ENCODE measurements at places on chromosomes 12 and 14.

GRCh38 chr12:96422192-96422591, 22.0 kb upstream of the CDK17 start:
- DNase-seq: no peak

- no peak for DNase-seq
Measured at GRCh38 chr12:21776175-21776574, 1.7 kb upstream of the KCNJ8 start.

DNA sequence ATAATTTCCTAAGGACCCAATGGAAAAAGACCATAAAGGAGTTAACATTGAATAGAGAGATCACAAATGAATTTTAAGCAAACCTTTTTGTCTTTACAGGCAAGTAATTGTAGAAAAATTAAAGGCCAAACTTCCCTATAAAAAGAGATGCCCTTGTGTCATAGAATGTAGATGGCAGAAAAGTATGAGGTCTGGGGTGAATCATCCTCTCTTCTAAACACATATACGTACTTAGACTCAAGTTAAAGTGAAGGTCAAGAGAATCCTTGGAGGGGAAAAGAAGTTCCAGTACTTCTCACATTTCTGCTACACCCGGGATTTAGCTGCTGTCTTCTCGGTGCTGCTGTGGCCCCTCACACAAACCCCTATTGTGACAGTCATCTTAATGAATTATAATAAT, 116.2 kb upstream of the ARID2 start:
- DNase-seq: no peak

GRCh38 chr14:95577067-95577800, 42.4 kb downstream of the GLRX5 start:
- no peak for DNase-seq

GRCh38 chr14:103296987-103297386, 37.0 kb upstream of the EIF5 start:
- DNase-seq: no peak

DNA sequence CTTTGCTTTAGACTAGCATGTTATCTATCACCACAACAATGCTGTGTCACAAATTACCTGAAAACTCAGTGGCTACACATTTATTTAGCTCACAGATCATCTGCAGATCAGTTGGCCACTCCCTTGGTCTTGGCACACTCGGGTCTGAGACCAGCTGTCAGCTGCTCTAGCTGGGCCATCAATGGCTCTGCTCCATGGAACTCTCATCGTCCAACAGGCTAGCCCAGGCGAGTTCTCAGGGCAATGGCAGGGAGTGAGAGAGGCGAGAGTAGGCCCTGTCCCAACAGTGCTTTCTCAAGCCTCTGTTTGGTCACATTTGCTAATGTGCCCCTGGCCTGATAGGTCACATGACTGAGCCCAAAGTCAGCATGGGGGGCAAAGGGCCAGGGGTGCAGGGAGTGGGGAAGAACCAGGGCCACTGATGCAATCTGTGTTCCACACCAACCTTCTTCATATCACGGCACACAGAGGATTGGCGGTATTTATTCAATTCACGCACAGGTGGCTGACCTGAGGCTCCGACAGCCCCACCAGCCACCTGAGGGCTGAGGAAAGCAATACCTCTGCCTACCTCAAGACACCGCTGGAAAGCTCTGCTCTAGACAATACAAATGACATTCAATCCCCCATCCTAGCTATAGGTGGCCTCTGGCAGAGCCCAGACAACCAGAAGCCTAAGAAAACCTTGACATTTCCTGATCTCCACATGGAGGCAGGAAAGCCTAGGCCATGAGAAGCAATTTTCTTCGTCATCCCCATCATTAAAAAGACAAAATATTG, 82.5 kb downstream of the NT5DC3 start:
- no peak for DNase-seq

GRCh38 chr12:110762891-110763290, 20.2 kb upstream of the PPP1CC start:
- DNase-seq: no peak

GRCh38 chr12:54009171-54010052, 627 bp downstream of the HOXC8 start:
- DNase-seq: no peak

DNA sequence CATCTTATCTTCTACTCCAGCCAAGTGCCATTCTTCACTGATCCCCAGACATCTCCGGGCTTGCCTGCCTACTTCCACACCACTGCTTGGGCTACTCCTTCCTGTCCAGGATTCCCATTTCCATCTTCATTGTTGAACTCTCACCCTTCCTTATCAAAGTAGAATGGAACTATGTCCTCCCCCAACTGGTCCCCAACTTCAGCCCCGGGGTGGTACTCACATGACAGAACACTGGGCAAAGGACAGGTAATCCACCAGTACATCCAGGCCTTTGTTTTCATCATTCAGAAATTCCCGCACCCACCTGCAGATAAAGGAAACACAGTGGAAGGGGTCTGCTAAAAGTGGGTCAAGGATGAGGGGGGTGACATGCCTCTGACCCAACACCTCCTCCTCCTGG, 38.4 kb downstream of the PRPF40B start:
- DNase-seq: no peak

- no peak for DNase-seq
Measured at GRCh38 chr14:33904609-33905008, 46.3 kb downstream of the EGLN3 start.

DNA sequence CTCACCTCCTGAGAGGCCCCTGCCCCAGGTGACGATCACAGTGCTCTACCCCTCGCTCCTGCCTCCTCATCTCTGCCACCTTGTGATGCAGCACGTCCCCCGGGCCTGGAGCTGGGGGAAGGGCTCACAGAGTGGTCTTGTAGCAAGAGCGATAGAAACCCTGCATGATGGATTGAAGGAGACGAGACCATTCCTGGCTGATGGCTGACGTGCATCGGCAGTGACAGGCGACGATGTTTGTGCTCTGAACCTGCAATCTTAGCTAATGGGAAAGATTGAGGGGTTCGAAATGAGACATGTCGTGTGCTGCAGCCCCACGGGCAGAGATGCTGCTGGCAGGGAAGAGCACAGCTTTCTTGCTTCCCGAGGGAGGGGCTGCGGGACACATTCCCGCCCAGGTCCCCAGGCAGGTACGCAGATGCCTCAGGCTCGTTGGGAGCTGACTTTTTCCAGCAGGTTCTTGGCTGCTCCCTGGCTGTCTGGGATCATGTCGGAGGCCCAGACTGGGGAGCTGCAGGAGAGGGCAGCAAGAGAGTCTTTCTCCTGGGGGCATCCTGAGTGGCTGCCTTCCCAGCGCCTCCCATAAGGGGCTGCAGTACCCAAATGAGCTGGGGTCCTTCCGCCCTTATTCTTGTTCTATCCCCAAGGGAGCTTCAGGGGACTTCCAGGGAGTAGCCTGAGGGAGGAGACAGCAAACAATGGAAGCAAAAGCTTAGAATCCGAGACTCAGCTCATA, 38.7 kb upstream of the GPATCH2L start:
- no peak for DNase-seq

GRCh38 chr12:52920937-52921336, 16.1 kb upstream of the KRT8 start:
- DNase-seq: peak; percentile 63

DNA sequence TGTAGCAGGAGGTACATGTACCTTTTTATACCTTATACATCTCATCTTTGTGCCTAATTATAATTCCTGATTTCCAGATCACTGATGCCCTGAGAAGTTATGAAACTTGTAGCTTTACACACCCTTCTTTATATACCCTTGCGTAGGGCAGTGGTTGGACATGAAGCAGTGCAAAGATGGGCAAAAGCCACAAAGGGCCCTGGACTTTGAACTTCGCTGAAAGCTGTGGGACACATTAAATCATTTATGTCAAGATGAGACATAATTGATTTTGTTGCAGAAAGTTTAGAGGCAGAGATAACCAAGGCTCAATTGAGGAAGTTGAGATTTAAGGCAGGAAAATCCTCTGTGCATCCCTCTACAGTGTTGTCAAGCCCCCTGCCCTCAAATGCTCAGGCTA, 170.0 kb downstream of the SLC2A13 start:
- DNase-seq: no peak

DNA sequence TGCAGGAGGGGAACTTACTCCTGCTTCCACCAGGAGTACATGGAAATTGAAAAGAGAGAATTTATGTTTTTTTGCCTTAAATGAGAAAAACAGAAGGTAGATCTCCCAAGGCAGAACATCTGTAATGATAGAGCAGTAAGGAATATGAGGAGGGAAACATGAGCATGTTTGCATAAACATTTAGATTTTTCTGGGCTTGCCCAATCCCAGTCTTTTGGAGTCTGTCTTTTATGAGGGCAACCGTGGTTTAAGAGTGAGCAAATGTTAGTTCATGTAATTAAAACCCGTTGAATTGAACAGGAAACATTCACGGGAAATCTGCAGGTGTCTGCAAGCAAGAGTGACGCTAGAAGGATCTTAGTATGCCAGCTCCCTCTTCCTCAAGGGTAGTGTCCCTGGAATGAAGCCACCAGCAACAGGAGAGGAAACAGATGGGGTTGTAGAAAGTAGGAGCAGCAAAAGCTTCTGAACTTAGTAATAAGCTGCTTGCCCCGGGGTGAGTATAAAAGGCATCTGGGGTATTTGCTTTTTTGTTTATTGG, 79.3 kb downstream of the ARF6 start:
- DNase-seq: peak; percentile 66

DNA sequence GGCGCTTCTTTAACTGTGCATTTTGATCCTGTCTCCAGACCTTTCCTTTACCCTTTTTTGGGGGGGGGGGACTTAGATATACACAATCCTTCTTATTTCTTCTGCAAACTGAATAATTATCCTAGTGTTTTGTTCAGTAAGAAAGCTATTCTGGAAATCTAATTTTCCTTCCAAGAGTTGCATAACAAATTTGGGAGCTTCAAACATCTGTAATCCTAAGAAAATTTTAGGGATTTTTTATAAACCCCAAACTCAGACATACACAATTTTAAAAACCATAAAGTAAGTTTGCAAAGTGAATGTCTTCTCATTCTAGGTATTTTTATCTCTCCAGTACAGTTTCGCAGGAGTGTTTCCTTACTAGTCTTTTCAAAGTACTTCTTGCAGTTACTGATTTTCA, 182.7 kb upstream of the E2F7 start:
- DNase-seq: no peak

DNA sequence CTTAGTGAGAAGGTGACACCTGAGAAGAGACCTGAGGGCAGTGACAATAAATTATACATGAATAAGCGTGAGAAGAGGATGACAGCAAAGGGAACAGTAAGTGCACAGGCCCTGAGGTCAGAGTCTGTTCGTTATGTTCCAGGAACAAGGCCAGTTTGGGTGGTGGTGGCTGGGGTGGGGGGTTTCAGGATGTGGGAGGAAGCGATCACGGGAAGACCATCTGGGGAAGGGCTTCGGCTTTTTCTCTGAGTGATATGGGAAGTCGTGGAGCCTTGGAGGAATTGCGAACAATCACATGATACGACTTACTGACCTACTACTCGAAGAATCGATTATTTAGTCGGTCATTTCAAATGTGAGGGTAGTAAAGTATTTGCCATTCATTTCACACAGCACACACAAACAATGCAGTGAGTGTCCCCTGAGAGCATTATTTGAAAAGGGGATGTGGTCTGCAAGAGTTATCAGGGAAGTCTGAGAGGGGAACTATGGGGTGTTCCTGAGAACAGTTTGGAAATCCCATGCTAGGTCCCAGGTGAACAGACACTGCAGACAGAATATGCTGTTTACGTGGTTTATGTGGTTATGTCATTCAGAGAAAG, 94.7 kb downstream of the SLC38A1 start:
- no peak for DNase-seq

DNA sequence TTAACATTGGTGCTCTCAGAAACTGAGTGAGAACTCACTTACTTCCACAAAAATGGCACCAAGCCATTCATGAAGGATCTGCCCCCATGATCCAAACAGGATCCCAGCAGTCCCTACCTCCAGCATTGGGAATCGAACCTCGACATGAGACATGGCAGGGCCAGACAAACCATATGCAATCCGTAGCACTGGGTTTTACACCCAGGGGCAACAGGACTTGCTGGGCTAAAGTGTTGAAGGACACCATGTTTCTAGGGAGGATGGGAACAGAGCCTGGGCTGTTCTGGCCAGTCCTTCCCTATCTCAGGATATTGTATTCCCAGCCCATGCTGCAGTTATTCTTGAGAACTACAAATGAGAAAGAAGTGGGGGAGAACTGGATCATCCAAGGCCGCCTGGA, 36.6 kb downstream of the SERPINA3 start:
- DNase-seq: no peak

- no peak for DNase-seq
Measured at GRCh38 chr12:80567401-80567800, 123.4 kb downstream of the PTPRQ start.

DNA sequence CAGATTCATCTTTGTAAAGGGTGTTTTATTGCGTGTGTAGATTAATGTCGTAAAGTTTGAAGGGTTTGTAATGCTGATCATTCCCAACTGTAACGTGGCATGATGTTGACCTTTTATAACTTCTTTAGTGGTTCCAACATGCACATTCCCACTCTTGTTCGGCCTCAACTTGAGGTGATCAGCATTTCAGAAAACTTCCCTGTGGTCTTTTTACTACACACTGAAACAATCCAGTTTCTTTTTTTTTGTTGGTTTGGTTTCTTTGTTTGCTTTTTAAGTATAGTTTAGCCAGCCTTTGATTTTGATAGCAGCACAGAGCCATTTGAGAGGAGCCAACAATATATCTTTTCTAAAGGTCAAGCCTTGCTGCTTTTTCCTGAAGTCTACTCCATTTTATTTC, 22.8 kb downstream of the UTP20 start:
- no peak for DNase-seq
